ENCODE measurements at places on chromosomes 7 and 10.

GRCh38 chr7:21305455-21306235 lies 122.2 kb upstream of the SP4 start:
- DNase-seq: no peak

GRCh38 chr7:149790146-149790548 lies 16.8 kb upstream of the ZNF467 start:
- no peak for DNase-seq

- no peak for DNase-seq
Observed at GRCh38 chr10:123464430-123465323, 201.5 kb upstream of the GPR26 start.

DNA sequence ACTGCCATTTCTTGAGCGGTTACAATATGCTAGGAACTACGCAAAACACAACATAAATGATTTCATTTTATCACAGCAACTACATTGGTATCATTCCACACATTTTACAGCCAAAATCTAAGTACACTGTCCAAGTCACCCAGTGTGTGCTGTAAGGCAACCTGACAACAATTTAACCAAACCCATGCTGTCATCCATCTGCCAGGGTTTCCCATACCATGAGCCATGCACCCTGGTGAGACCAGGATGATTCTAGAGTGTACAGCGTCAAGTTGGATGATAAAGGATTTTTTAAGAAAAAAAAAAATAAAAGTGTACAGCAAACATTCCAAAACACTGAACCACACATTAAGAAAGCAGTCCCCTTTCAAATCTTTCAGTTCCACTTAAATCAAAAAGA lies 52.9 kb downstream of the PIK3AP1 start:
- no peak for DNase-seq

- no peak for DNase-seq
Observed at GRCh38 chr7:4025694-4026615, 656.1 kb upstream of the FOXK1 start.

- no peak for DNase-seq
Observed at GRCh38 chr7:3859431-3859830, 558.4 kb downstream of the SDK1 start.

- DNase-seq: no peak
Observed at GRCh38 chr10:118358327-118358726, 16.2 kb upstream of the FAM204A start.

DNA sequence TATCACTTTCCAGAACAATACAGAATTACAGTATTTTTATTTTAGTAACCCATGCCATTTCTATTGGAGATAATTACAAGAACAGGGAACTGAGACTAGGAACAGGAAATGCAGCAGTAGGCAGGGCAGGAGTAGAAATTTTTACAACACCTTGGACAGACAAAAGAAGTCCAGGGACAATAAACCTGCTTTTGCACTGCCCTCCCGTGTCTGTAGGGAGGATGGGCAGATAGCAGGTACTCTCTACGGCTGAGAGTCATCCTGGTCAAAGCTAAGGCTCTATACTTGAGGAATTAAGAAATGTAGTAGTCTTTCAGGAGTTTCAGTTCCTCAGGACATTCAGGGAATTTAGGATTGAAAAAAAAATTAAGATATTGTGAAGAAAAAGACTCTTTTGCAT lies 63.4 kb downstream of the VAX1 start:
- DNase-seq: no peak

DNA sequence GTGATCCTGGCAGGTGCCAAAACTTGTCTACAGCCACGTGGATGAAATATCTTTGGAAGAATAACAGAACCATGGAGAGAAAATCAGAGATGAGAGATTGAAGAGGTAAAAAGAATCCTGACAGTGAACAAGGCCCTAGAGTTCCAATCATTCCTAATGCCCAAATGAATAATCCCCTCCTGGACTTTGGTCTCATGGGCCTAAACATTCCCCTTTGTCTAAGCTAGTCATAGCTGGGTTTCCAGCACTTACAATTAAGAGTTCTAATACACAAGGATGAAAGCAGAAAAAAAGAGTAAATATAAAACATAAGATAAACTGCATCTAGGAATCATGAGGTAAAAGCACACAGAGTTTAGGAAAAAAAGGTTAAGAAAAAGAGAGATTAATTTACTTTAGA lies 40.2 kb downstream of the ARHGAP12 start:
- no peak for DNase-seq

DNA sequence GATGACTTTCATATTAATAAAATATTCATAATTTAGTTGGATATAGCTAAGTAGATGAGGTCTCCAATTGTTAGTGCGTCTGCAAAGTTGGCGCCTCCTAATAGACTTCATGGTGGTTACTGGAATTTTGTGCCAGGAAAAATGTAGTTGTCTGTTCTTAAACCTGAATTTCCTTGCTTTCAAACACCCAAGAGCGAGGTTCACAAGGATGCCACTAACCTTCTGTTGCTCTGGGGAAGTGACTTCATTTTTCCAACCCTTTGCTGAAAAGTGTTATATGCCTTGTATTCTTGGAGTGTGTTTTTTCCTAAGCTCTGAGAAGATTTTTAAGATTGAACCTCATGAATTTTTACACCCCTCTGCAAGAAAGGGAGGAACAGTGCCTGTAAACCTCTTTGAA lies 98.9 kb upstream of the GLCCI1 start:
- DNase-seq: no peak

DNA sequence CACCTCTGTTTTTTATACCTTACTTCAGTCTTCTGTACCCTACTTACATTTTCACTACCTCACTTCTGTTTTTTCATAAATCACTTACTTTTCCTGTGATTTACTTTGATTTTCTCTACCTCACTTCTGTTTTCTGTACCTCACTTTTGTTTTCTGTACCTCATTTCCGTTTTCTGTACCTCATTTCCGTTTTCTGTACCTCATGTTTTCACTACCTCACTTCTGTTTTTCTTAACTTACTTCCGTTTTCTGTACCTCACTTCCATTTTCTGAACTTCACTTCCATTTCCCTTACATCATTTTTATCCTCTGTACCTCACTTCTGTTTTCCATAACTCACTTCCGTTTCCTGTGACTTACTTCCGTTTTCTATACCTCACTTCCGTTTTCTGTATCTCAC lies 492.0 kb upstream of the AKR1E2 start:
- DNase-seq: no peak

DNA sequence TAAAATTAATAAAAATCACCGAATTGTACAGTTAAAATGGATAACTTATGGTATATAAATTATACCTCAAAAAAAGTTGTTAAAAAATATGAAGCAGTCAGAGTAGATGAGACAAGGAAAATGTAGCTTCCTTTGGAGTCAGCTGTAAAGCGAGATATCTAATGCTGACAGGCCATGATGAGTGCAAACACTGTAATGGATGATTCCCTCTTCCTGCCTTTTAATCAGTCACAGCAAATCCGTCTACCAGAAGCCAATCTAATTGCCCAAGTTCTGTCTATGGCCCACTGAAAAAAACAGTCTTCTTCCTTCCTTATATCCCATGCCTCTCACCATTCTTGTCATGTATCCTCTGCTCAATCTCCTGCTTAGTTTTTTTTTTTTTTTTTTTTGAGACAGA lies 59.9 kb upstream of the DNAJB12 start:
- no peak for DNase-seq

DNA sequence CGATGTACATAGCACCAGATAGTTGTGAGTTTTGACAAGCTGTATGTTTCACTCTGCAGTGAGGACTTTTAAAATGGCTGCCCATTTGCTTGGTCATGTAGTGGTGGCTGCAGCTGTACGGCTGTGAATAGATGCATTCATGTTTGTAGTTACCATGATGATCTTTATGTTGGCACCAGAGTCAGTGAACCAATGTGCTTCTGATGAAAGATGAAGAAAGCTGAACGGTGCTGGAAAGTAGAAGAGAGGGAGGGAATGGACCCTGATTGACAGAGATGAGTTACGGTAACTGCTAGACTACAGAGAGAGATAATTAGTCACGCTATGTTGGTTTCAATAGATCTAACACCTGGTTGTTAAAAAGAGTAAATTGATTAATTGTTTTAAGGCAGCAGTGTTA lies 256.8 kb downstream of the CELF2 start:
- DNase-seq: no peak

GRCh38 chr10:116069856-116070255 lies 203.2 kb downstream of the GFRA1 start:
- no peak for DNase-seq

GRCh38 chr7:98375664-98376063 lies 25.2 kb downstream of the BAIAP2L1 start:
- no peak for DNase-seq

DNA sequence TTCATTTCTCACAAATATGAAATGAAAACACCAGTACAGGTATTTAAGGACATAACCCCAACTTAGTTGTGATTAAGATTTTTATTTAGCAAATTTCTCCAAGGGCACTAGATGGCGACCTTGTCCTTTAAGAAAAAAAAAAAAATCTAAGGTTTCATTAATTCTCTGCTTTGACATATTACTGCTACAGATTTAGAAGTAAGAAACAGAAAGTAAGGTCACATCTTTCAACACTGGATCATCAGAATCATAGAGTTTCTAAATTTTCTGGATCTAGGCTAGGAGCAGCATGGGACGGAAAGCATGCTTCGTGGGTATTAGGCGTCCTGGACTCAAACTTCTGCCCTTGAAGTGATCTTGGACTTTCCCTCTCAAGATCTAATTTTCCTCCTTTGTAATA lies 85.5 kb upstream of the PRKG1 start:
- DNase-seq: no peak

GRCh38 chr7:75884476-75884875 lies 5.6 kb downstream of the RHBDD2 start:
- no peak for DNase-seq

- DNase-seq: no peak
Observed at GRCh38 chr10:124646483-124647352, 97.5 kb downstream of the FAM53B start.

GRCh38 chr10:52082307-52082706 lies 231.8 kb upstream of the DKK1 start:
- no peak for DNase-seq

DNA sequence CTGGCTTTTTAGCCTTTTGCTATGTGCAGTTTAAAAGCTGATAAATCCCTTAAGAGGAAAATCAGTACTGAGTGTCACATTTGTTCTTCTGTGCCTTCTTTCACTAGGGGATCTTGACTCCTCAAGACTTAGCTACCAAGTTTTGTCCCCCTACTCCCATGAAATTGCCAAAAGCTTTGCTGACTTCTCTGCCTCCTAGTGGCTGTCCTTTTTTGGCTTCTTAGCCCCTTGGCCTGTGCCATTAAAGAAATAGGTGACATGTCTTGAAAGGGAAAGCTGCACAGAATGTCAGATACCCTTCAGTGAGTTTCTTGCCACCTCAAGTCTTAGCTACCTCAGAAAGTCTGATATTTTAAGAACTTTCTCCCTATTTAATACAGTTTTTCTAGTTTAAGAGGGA lies 10.5 kb downstream of the MKLN1 start:
- DNase-seq: no peak

GRCh38 chr10:86653379-86653778 lies 968 bp upstream of the OPN4 start:
- peak; percentile 27 for DNase-seq

DNA sequence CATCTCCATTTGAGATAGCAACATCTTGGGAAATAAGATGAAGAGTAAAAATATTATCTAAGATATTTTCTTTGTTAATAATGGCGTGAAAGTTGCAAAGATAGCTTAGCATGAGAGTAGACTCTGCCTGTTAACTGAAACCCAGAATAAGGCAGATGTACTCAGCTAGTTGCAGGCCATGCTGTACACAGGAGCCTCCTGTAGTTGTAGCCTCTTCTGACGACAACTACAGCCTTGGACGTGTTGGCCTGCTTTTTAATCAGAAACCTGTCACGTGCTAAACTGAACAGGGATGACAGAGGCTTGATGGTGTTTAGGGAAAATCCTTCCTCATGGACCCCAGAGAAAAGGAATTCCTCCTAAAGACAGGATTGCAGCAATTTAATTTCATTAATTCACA lies 155.1 kb upstream of the TMEM229A start:
- no peak for DNase-seq

- no peak for DNase-seq
Observed at GRCh38 chr10:32318476-32318896, 28.5 kb downstream of the EPC1 start.

DNA sequence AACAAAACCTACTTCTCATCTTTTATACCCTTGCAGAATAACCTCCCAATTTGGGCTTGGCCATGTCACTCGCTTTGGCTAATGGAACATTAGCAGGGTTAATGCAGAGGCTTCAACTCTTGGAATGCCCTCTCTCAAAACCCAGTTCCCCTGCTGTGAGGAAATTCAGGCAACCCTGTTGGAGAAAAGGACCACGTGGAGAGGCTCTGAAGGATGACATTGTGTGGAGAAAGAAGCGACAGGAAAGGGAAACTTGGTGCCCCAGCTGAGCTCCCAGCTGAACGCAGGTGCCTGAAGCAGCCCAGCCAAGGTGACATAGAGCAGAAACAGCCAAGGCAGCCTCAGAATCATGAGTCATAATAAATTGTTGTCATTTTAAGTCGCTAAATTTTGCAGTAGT lies 214.2 kb upstream of the GHITM start:
- DNase-seq: no peak

- no peak for DNase-seq
Observed at GRCh38 chr10:102243309-102243708, 2.0 kb upstream of the PITX3 start.

DNA sequence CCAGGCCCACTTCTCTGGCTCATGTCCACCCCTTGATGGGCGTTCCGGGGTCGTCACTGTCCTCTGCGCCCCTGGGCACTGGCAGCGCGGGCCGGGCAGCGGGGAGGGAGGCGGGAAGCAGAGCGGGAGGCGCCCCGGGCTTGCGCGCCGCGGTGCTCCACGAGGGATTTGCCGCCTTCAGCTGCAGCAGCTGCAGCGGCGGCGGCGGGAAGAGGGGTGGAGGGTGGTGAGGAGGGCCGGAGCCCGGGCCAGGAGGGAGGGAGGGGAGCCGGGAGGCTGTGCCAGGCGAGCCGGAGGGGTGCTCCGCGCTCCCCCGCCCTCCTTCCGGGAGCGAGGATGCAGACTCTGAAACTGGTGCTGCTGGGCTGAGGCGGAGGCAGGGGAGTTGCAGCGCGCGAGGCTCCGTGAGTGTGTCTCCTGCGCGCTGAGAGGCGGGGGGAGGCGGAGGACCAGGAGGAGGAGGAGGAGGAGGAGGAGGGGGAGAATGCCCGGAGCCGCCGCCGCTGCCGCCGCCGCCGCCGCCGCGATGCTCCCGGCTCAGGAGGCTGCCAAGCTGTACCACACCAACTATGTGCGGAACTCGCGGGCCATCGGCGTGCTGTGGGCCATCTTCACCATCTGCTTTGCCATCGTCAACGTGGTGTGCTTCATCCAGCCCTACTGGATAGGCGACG lies at the start of gene LHFPL3:
Gene LHFPL3 (plus strand): TSS at position 308 of the 674 bp plus-strand sequence.
- peak; percentile 63 for DNase-seq

DNA sequence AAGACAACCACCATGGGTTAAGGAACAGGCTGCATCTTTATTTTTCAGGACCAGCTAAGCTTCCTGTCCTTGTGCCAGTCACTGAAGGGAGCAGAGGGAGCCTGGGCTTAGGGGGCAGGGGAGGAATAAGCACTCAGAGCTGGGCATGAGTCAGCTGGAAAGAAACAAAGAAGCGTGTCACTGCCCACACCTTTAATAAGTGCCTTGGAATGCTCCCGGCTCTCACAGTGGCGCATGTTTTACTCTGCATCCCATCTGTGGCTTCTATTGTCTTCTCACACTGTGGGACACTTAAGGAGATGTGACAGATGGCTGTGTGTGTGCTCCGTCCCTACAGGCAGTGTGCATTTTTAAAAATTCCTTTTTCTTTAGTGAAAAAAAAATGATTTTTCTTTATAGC lies 71.7 kb downstream of the MTURN start:
- no peak for DNase-seq

- DNase-seq: no peak
Observed at GRCh38 chr7:118182593-118183427, 1.2 kb upstream of the LSM8 start.

GRCh38 chr7:45975367-45975766 lies 54.3 kb upstream of the IGFBP3 start:
- no peak for DNase-seq

- no peak for DNase-seq
Observed at GRCh38 chr7:46150202-46150601, 229.1 kb upstream of the IGFBP3 start.

Measured in dorsolateral prefrontal cortex (tissue), 122 donors.